ENCODE measurements at places on chromosomes 16 and 17.

GRCh38 chr17:17497065-17497844 is 1.1 kb upstream of the RASD1 start:
- no peak for DNase-seq

DNA sequence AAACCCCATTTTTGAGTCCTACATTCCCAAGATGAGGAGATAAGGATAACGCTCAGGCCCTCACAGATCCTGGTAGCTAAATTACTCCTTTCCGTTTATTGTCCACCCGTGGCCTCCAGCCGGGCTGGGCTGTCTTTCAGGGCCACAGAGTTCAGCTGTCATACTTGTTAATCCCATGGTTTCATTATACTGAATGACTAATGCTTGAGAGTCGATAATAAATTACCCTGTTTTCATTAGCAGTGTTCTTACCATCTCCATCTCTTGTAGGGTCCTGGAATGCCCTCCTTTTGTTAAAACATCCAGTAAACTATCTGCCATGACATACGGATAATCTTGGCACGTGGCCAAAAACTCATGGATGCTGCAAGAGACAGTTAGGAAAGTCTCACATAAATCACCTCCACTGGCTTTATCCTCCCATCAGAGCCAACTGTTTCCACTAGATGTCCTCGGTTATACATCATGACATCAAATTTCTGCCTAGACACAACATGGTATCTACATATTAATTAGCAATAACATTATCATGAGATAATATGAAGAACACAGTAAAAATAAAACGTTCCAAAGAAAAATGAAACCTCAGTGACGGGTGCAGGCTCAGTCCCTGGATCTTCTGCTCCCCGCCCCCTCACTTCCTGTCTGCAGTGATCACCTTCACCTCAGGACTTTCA is 45.3 kb downstream of the BRD7 start:
- DNase-seq: peak; percentile 68

GRCh38 chr16:17921357-17921978 is 415.1 kb downstream of the NPIPA8 start:
- DNase-seq: peak; percentile 4

DNA sequence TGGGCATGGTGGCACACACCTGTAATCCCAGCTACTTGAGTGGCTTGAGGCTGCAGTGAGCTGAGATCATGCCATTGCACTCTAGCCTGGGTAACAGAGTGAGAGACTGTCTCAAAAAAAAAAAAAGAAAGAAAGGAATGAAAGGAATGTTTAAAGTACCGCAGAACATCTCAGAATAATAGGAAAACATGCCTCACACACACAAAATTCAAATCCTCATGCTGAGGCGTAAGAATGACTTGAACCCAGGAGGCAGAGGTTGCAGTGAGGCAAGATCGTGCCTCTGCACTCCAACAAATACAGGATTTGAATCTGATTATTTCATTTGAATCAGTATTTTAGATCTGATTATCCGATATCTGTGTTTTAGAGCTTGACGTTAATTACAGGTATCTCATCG is 21.3 kb upstream of the GAA start:
- no peak for DNase-seq

- DNase-seq: no peak
These were observed 71.7 kb upstream of the MTMR4 start for GRCh38 chr17:58586009-58586644.

DNA sequence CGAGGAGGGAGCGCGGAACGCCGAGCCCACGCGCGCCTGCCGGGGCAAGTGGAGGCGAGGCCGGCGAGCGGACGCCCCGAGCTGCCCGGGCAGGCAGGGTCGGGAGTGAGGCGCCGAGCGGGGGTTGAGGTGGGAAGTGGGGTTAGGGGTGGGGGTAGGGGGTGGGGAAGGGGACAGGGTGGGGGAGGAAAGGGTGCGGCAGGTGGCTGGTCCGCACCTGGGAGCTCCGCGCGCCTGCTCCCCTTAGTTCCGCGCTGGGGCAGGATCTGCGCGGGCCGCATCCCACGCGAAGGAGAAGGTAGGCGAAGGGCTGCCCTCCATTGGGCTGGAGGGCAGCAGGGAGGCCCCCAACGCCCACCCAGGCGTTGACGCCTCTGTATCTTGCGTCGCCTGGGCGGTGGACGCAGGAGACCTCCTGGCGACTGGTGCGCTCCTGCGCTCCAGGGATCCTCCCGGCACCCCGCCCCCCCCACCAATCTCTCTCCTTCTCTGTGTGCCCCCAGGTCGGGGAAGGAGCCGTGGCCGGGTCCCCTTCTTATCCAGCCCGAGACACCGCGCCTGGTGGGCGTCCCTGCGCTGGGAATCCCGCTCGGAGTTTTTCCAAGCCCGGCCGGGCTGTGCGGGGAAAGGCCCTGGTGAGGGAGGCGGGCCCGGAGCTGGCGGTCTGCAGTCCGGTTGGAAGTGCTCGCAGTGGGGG is 51.3 kb upstream of the AMZ2 start:
- DNase-seq: no peak

- no peak for DNase-seq
These were observed 35.7 kb upstream of the METTL9 start for GRCh38 chr16:21563676-21564075.

- DNase-seq: no peak
These were observed 127.2 kb downstream of the CMIP start for GRCh38 chr16:81571592-81572385.

DNA sequence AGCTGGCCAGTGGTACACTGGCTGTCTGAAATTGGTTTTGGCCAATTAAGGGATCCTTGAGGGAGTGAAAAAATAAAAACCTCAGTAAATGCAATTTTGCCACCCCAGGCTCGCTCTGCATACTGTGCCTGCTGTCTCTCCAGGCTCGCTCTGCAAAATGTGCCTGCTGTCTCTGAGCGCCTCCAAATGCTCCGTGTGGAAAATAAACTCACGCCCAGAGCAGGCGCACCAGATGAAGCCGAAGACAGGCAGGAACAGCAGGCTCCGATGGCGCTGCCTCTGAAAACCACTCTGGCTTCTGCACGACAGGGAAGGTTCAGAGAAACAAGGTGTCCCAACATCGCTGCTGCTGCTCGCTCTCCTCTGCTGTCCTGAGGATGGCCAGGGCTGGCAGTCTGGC is 29.1 kb downstream of the SNN start:
- DNase-seq: no peak

- DNase-seq: no peak
These were observed 17.9 kb downstream of the TANGO6 start for GRCh38 chr16:68860978-68861892.

- no peak for DNase-seq
These were observed 60.4 kb upstream of the IRX6 start for GRCh38 chr16:55263271-55264250.

DNA sequence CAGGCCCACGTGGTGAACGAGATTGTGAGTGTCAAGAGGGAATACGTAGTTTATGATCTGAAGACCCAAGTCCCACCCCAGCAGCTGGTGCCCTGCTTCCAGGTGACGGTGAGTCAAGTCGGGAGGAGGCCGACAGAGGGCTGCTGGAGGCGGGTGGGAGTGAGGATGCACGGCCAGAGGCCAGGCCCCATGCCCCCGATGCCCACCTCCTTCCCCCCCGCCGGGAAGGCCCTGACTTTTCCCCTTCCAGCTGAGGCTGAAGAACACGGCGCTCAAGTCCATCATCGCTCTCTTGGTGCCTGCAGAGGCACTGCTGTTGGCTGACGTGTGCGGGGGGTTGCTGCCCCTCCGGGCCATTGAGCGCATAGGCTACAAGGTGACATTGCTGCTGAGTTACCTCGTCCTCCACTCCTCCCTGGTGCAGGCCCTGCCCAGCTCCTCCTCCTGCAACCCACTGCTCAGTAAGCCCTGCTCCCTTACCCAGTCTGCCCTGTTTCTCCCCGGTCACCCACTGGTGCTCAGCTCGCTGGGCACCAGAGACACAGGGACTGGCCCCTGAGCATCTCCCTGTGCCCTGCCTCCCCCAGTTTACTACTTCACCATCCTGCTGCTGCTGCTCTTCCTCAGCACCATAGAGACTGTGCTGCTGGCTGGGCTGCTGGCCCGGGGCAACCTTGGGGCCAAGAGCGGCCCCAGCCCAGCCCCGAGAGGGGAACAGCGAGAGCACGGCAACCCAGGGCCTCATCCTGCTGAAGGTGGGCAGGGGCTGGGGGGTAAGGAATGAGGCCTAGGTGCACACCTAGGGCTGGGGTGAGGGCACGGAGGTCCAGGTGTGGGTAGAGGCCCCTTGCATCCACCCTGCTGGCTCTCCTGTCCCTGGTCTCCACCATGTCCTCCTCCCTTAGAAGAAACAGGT is 2.6 kb downstream of the ZACN start:
- no peak for DNase-seq

GRCh38 chr16:9476744-9477143 is 385.3 kb downstream of the HAPSTR1 start:
- no peak for DNase-seq

All from NCI-H2171 treated with DMSO at 0.1 percent for 48 hours (cell line).